CD4-positive, alpha-beta T cell (primary cell): ENCODE measurements at places on chromosomes 2 and 18.

- H3K4me3 ChIP-seq = no peak overlapping the region
- no peaks in the 10 kb centered on the region for H3K27me3 ChIP-seq
- DNase-seq = no peak
Observed at GRCh38 chr18:23945416-23946079, 69.0 kb upstream of the TTC39C start.

GRCh38 chr2:151757861-151758260, 23.6 kb upstream of the NEB start:
- DNase-seq = no peak
- H3K27me3 ChIP-seq = no peaks in the 10 kb centered on the region
- no peaks in the 10 kb centered on the region for H3K4me1 ChIP-seq
- no peak overlapping the region for H3K27ac ChIP-seq
- no peaks in the 10 kb centered on the region for H3K36me3 ChIP-seq

- no peak overlapping the region for H3K4me3 ChIP-seq
Observed at GRCh38 chr2:48183991-48184390, 277.7 kb upstream of the FBXO11 start.

- no peaks in the 10 kb centered on the region for H3K27me3 ChIP-seq
- no peak overlapping the region for H3K4me3 ChIP-seq
- no peaks in the 10 kb centered on the region for H3K36me3 ChIP-seq
- no peak for DNase-seq
Observed at GRCh38 chr2:146523196-146523595, 1321.6 kb upstream of the ACVR2A start.

- no peaks in the 10 kb centered on the region for H3K36me3 ChIP-seq
- H3K4me3 ChIP-seq = no peak overlapping the region
- H3K27ac ChIP-seq = no peak overlapping the region
Observed at GRCh38 chr2:68568116-68568515, 75.3 kb upstream of the PROKR1 start.

DNA sequence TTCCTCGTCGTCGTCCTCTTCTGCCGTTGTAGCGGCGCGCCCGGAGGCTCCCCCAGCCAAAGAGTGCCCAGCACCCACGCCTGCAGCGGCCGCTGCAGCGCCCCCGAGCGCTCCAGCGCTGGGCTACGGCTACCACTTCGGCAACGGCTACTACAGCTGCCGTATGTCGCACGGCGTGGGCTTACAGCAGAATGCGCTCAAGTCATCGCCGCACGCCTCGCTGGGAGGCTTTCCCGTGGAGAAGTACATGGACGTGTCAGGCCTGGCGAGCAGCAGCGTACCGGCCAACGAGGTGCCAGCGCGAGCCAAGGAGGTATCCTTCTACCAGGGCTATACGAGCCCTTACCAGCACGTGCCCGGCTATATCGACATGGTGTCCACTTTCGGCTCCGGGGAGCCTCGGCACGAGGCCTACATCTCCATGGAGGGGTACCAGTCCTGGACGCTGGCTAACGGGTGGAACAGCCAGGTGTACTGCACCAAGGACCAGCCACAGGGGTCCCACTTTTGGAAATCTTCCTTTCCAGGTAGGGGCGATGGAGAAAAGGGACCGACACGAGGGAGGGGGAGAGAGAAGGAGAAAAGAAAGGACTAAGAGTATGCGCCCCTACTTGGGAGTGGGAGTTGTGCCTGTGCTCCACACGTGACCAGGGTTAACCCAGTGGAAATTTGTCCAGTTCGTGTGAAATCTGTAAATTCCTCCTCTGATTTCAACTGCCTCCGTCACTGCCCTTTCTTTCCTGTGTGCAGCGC, 800 bp downstream of the HOXD13 start:
- H3K4me3 ChIP-seq = no peak overlapping the region
- peaks cover 89% of the 10 kb centered on the region for H3K27me3 ChIP-seq
- H3K27ac ChIP-seq = no peak overlapping the region
- DNase-seq = no peak
- peaks cover 39% of the 10 kb centered on the region for H3K4me1 ChIP-seq

- H3K36me3 ChIP-seq = no peaks in the 10 kb centered on the region
- DNase-seq = no peak
- no peaks in the 10 kb centered on the region for H3K4me1 ChIP-seq
- H3K27me3 ChIP-seq = no peaks in the 10 kb centered on the region
- no peak overlapping the region for H3K4me3 ChIP-seq
Observed at GRCh38 chr18:55265984-55266383, 306.7 kb upstream of the CCDC68 start.

DNA sequence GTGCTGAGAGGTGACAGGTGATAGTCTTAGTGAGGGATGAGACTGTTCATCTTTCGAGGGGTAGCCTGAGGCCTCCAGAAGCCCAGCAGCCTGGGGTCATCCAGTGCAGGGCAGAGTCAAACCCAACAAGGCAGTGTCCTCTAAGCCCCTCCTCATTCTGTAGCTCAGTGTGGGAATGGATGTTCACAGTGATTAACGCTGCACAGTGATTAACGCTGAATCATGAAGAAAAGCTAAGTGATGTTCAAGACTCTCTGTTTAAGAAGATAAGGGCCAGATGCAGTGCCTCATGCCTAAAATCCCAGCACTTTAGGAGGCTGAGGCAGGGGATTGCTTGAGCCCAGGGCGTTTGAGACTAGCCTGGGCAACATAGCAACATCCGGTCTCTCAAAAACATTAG, 56.3 kb upstream of the LAPTM4A start:
- H3K4me1 ChIP-seq = no peaks in the 10 kb centered on the region
- H3K36me3 ChIP-seq = no peaks in the 10 kb centered on the region
- no peak for DNase-seq
- no peaks in the 10 kb centered on the region for H3K27me3 ChIP-seq
- H3K4me3 ChIP-seq = no peak overlapping the region
- H3K27ac ChIP-seq = no peak overlapping the region

- no peaks in the 10 kb centered on the region for H3K27me3 ChIP-seq
- H3K4me3 ChIP-seq = no peak overlapping the region
- H3K36me3 ChIP-seq = no peaks in the 10 kb centered on the region
- H3K27ac ChIP-seq = no peak overlapping the region
- DNase-seq = no peak
Observed at GRCh38 chr2:224120986-224121385, 81.9 kb upstream of the SERPINE2 start.

DNA sequence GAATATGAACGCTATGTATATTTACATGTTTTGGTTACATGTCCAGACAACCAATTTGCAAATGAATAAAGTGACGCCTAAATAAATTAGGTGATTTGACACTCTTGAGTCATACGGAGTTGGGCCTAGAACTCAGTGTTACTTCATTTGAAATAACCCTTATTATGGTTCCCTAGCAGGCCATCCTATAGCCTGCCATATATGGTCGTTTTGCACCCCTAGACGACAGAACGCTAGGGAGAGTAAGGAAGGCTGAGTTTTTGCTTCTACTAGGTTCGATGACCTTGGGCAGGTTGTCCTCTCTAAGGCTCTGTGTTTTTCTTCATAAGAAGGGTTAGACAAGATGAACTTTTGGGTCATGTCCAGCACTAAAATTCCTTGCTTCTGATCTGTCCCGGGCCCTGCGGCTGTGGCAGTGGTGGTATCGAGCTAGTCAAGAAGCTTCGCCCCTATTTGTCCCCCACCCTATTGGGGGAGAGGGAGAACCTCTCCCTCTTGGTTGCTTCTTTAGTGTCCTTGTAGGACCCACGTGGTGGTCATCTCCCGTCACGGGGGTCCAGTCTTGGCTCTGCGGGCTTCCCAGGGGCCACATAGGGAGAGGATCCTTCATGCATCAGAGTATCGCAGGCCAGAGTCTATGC, 574 bp upstream of the EML4 start:
- H3K4me1 ChIP-seq = peaks cover 12% of the 10 kb centered on the region
- H3K27ac ChIP-seq = peak overlapping the region; percentile 64
- H3K4me3 ChIP-seq = peak overlapping the region; percentile 12
- DNase-seq = no peak

- no peaks in the 10 kb centered on the region for H3K27me3 ChIP-seq
- no peak overlapping the region for H3K27ac ChIP-seq
- no peaks in the 10 kb centered on the region for H3K36me3 ChIP-seq
- H3K4me1 ChIP-seq = no peaks in the 10 kb centered on the region
- DNase-seq = no peak
Observed at GRCh38 chr2:150125708-150126107, 361.8 kb downstream of the RND3 start.

GRCh38 chr2:238636269-238637073, 209.7 kb downstream of the ASB1 start:
- no peaks in the 10 kb centered on the region for H3K4me1 ChIP-seq
- no peak for DNase-seq
- H3K4me3 ChIP-seq = no peak overlapping the region

GRCh38 chr2:18519914-18520450, 40.5 kb downstream of the RDH14 start:
- DNase-seq = no peak
- H3K36me3 ChIP-seq = no peaks in the 10 kb centered on the region
- no peak overlapping the region for H3K27ac ChIP-seq
- no peak overlapping the region for H3K4me3 ChIP-seq
- H3K4me1 ChIP-seq = no peaks in the 10 kb centered on the region
- no peaks in the 10 kb centered on the region for H3K27me3 ChIP-seq

DNA sequence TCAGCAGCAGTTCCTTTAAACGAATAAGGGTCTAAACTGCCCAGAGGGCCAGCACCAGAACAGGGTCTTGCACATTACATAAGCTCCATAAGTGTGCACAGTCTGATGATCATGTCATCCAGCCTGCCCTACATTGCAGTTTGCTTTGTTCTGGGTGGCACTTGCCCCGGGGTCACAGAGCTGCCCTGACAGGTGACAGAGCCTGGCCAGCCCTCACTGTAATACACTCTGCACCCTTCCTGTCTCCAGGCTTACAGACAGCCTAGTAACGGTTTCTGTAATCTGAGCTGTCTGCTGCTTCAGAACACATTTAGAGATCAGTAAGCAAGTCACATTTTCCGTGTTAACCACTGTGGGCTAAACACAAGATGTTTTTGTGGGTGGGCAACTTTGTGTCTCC, 213.3 kb downstream of the FAM210A start:
- no peak overlapping the region for H3K27ac ChIP-seq
- H3K27me3 ChIP-seq = no peaks in the 10 kb centered on the region
- H3K4me1 ChIP-seq = peaks cover 4% of the 10 kb centered on the region
- no peak for DNase-seq
- H3K36me3 ChIP-seq = peaks cover 26% of the 10 kb centered on the region
- no peak overlapping the region for H3K4me3 ChIP-seq

DNA sequence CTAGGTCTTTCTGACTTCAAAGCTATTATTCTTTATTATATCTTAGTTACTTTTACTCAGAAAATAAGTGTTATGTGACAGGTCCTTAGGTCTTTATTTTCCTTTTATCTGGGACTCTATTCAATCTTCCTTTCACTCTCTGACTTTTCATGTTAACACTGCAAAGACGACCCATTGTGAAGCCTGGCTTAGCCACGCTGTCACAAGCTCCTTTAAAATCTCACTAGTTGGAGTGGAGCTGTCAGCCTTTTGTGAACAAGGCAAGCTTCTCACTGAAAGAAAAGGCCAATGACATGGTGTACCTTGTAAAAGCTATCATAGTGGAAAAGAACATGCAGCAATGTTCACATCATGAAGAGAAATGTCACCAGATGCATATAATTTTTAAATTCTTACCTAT, 1130.7 kb upstream of the FAM98A start:
- H3K36me3 ChIP-seq = no peaks in the 10 kb centered on the region
- H3K27ac ChIP-seq = no peak overlapping the region
- no peaks in the 10 kb centered on the region for H3K4me1 ChIP-seq
- no peak for DNase-seq
- no peak overlapping the region for H3K4me3 ChIP-seq

- no peaks in the 10 kb centered on the region for H3K27me3 ChIP-seq
- H3K36me3 ChIP-seq = no peaks in the 10 kb centered on the region
- no peaks in the 10 kb centered on the region for H3K4me1 ChIP-seq
- no peak overlapping the region for H3K27ac ChIP-seq
Observed at GRCh38 chr18:10070561-10071000, 156.8 kb downstream of the VAPA start.
